ENCODE measurements at places on chromosomes 2 and 18.

DNA sequence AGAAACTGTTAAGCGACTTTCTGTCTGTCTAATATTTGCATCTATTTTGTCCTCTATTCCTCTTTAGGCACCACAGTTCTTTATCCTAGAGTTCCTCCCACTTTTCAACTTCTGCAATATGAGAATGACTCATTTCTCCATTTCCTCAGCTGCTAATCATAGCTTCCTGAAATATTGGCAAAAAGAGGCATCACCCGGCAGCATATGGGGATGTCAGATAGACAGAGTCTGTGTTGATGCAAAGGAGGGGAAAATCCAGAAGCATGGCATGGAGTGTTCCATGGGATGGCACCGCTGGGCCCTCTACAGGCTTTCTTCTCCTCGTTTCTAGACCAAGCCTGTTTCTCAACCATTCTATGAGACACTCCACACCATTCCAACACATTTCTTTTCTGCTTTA is 93.4 kb downstream of the DOCK10 start:
- DNase-seq, result peak; percentile 69

DNA sequence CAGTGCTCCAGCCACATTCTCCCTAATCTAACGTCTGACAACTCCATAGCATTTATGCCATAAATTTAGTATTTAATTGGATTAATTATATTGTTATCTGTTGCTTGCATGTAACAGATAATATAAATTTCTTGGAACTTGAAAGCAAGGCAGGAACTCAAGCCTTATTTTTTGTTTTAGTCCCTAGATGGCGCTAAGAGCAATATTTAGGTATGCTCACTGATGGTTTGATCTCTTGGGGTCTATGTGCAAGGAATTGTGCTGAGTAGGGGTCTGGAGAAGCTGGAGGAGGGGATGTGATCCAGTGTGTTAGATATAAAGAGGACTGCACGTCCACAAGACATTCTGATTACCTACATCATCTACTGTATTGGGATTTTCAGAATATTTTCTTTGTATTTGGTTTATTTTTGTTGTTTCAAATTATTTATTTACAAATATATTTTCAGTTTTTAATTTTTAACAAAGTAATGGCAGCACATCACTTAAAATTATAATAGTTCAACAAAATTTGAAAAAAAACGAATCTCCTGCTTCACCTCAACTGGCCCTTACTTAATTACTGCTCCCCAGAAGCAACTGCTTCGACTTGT is 32.8 kb downstream of the KATNAL2 start:
- peak; percentile 21 for DNase-seq

DNA sequence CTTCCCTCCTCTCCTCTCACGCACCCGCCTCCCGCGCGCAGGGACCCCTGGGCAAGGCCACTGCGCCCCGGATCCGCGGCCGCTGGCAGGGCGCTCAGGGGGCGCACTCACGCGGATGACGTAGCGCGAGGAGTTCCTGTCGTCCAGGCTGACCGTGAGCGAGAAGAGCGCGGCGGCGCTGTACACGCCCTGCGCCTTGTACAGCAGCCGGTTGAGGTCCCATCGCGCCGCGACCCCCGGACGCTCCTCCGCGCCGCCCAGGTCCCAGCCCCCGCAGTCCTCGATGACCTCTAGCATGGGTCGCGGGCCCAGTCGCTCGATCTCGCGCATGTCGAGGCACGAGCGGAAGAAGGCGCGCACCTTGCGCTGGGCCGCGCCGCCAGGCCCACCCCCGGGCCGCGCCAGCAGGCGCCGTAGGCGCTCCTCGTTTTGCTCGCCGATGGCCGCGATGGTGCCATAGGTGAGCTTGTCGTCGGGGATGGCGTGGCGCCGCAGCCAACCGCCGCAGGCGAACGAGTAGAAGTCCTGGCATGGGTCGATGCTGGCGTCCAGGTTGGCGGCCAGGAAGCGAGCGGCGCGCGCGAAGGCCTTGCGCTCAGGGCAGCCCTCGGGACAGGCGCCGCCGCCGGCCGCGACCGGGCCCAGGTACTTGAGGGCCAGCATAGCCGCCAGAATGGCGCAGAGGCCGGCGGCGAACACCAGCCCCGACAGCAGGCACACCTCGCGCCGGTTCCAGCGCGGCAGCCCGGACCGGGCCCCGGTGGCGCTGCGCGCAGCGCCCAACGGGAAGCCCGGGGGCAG is 1.7 kb downstream of the ECEL1 start:
- DNase-seq, result no peak

DNA sequence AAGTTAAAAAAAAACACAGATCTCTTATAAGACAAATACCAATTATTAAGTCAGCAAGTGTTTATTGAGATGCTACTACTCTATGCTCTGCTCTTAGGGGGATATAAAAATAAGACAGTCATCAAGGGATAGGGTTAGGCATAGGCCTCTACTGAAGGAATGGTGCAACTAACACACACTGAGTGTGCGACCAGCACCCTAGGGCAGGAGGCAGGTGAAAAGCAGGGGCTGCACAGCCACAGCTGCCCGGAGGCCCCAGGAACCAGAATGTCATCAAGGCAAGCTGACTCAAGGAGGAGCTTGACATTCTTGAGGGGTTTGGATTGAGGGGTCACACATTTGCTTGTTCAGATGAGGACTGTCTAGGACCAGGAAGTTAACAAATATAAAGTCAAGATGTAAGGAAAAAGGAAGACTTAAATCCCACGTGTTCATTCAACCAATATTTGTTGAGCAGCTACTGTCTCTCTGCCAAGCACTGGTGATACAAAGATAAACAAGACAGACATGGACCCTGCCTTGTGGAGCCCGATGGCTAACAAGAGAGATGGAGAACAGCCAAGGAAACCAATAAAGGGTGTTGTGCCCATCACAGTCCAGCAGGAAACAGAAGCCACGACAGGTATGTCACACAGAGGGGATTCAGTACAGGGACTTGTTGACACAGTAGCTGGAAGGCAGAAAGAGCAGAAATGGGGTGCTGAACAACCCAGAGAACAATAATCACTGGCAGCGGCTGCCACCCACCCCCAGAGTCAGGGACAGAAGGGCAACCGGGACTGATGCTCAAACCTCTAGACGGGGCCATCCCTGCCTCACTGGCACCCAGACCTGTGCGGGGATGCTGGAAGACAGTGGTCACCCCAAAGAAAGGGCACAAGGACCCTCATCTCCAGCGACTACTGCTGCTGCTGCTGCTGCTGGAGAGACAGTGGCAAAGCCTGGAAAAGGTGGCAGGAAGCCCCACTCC is 45.8 kb upstream of the MAL start:
- no peak for DNase-seq

- peak; percentile 97 for DNase-seq
Observed at GRCh38 chr2:174023591-174024523, 58.7 kb upstream of the SP3 start.

GRCh38 chr2:190582736-190583506 is 48.4 kb upstream of the NEMP2 start:
- no peak for DNase-seq

DNA sequence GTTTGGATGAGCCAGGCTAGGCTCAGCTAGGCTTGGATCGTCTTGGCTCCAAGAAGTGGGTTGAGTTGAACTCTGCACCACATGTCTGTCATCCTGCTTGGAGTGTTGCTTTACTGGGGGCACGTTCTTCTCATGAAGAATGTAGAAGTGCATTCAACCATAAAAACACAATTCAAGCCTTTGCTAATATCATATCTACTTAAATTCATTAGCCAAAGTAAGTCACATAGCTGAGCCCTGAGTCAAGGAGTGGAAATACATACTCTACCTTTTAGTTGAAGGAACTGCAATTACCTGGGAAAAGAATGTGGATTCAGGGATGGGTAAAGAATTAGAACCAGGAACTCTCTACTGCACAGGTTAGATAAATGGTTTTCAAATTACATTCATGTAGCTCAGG is 360.4 kb upstream of the KCNH7 start:
- no peak for DNase-seq

DNA sequence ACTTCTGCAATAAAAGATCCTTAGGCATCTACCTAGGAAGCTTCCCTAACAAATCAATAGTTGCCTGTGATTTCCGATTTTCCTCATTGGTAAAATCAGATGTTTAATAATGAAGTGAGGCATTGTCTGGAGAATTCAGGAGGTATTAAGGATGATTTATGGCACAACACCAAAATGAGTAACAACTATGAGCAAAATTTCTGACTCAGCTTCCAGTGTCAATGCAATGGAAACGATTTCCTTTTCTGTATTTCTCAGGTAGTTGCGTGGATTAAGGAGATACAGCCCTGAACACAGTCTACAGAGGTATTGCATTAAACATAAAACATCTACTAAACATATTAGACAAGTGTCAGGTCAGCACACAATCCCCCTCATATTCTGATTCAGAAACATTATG is 99.5 kb downstream of the EPB41L3 start:
- peak; percentile 47 for DNase-seq

GRCh38 chr2:51994123-51994763 is 962.3 kb upstream of the NRXN1 start:
- no peak for DNase-seq

DNA sequence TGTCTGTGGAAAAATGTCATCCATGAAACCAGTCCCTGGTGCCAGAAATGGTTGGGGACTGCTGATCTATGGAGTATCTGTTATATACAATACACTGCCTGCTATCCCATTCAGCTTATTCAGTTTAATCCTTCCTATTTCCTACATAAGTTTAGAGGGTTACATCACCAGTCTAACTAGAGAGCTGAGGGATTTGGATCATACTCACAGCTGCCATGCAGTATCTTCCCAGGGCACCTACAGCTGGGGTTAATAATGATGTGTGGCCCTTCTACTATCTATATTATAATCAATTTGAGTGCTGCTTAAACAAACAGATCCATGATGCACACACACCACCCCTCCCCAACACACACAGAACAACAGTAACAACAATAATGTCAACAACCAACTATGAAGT is 524.0 kb downstream of the LRRTM4 start:
- no peak for DNase-seq

DNA sequence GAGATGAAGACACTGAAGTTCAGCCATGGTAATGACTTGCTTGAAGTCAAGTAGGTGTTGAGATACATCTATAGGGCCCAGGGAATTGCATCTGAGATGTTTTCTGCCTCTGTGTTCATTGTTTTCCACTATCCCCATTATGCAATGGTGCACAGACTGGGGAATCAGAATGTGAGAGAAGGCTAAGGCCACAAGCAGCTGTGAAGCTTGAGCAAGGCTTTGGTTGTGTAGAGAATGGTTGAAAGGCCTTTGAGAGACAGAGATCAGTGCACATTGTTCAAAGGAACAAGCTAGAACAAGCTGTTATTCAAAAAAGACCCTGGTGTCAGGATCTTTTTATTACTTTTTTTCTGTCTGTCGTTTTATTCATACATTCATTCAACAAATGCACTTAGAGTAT is 82.3 kb downstream of the MYO1B start:
- DNase-seq, result no peak

DNA sequence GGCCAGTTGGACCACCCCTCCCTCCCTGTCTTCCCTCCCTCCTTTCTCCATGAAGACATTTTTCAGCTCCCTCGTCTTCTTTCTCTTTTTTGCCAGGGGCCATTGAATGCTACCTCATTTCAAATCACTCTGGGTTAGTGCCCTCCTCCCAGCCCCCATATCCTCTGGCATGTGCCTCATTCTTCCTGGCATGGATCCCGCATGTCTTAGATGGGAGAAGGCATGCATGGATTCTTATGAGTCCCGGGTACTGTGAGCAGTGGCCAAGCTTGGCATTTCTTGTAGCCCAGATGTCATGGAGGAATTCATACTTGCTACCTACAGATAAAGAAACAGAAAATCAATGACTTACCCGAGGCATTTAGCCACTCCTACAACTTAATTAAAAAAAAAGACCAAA is 9.0 kb upstream of the HAAO start:
- DNase-seq, result peak; percentile 59

DNA sequence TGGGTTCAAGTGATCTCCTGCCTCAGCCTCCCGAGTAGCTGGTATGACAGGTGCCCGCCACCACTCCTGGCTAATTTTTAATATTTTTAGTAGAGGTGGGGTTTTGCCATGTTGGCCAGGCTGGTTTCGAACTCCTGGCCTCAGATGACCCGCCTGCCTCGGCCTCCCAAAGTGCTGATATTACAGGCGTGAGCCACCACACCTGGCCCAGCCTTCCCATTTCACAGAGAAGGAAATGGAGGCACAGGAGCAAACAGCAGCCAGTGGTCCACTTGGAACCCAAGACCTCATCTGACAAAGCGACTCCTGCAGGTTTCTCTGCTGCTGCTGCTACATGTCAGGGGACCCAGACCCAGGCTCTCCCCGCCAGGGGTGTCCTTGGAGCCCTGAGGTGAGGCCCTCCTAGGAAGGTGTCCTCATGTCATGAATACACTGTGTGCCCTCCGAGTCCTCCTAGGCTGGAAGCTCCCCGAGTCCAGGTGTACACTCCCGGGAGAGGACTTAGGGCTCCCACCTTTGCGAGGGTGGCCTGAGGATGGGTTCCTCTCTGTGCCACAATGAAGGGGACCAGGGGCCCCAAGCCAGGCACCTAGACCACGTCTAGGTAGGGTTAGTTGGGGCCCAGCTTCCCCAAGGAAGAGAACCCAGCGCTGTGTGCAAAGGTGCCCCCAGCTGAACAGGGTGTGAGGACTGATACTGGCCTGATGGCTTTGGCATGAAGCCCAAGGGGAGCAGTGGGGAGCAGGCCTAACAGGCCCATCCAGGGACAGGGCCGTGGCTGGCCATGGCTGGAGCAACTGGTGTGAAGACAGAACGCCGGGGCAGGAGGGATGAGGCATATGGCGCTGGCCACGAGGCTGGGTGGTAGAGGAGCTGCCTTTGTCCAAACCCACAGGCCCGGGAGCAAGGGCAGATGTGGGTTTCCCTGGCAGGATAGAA is 56.1 kb downstream of the HS6ST1 start:
- no peak for DNase-seq

DNA sequence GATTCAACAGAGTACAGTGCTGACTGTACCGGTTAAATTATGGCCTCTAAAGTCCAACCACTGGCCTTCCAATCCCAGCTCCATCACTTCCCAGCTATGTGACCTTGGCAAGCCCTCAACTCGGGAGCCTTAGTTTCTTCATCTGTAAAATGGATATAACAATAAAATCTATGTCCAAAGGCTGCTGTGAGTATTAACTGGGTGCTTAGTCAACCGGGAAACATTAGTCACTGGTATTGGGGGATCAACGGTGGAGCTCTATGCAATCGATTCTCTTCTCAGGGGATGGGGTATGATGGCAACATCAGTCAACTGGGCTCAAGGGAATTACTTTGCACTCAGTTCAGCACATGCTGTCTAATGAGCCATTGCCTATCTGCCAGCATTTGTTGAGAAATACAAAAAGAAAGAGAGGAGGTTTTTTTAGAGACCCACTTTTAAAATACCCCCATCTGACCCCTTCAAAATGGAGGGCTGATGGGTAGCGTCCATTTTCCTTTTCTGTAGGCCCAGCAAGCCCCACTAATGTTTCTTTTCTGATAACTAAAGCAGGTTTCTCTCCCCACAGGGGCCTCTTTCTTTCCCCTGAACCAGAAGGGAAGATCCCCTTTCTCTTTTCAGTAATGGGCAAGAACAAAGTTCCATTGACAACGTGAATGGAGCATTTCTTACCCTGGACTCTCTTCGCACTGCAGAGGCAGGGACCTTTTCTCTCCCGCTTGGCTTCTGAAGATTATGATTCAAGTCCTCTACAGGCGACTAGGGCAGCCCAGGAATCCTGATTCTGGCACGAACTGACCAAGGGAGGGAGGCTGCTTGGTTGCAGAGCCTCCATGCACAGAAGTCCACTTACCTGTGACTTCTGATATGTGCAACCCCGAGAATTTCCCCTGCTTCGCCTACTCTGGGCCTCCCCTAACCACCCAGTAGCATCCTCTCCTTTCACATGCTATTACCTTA is 8.7 kb upstream of the AGFG1 start:
- no peak for DNase-seq
